ENCODE measurements at places on chromosomes 7 and 10.

- DNase-seq, result no peak
Measured at GRCh38 chr10:126876456-126876855, 28.8 kb upstream of the DOCK1 start.

- no peak for DNase-seq
Measured at GRCh38 chr7:410395-410910, 109.2 kb downstream of the PDGFA start.

- DNase-seq, result no peak
Measured at GRCh38 chr10:16799621-16800020, 17.6 kb downstream of the RSU1 start.

GRCh38 chr10:78798976-78799730 lies 269.6 kb upstream of the ZMIZ1 start:
- no peak for DNase-seq

GRCh38 chr10:79263939-79264338 lies 83.3 kb upstream of the PPIF start:
- DNase-seq, result no peak

DNA sequence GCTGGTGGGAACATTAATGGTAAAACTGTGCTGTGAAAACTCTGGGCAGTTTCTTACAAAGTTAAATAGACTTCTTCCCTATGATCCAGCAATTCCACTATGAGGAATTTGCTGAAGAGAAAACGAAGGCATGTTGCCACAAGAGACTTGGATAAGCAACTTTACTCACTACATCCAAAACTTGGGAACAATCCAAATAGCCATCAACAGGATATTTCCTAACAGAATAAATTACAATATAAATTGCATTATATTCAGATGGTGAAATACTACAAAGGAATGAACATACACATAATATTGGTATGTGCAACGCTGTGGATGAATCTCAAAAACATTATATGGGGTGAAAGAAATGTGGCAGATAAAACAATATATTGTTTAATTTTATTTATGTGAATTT lies 21.4 kb upstream of the MKI67 start:
- no peak for DNase-seq

- no peak for DNase-seq
Measured at GRCh38 chr7:134966691-134967090, 19.6 kb upstream of the AGBL3 start.

DNA sequence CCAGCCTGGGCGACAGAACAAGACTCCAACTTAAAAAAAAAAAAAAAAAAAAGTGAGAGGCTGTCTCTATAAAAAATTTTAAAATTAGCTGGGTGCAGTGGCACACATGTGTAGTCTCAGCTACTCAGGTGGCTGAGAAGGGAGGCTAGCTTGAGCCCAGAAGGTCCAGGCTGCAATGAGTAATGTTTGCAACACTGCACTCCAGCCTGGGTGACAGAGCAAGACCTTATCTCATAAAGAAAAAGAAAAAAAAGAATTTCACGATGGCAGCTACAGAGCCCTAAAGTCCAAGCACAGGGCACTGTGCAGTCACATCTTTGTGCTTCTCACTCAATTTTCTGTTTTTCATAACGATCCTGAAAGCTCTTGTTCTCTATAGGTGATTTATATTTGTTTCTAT lies 209.5 kb upstream of the KCTD7 start:
- no peak for DNase-seq

DNA sequence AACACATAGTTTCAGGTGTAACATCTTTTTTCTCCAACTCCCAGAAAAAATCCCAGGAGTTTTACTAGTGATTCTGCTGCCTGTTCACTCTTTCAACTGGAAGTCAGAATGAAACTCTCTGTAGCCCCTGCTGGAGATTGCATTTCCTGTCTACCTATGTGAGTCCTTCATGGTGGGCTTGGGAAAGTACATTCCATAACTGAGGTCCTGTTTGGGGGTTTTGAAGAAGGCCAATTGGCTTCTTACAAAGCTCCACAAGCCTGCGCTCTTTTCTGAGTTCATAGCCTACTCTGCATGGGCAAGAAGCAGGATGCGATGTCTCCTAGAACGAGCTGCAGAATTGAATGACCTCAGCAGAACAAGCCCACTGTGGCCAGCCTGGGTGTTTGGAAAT lies 86.7 kb downstream of the LYZL2 start:
- DNase-seq, result no peak

GRCh38 chr7:114755856-114756255 lies 166.0 kb upstream of the MDFIC start:
- DNase-seq, result no peak

GRCh38 chr10:98486421-98486820 lies 39.7 kb upstream of the HPS1 start:
- no peak for DNase-seq

DNA sequence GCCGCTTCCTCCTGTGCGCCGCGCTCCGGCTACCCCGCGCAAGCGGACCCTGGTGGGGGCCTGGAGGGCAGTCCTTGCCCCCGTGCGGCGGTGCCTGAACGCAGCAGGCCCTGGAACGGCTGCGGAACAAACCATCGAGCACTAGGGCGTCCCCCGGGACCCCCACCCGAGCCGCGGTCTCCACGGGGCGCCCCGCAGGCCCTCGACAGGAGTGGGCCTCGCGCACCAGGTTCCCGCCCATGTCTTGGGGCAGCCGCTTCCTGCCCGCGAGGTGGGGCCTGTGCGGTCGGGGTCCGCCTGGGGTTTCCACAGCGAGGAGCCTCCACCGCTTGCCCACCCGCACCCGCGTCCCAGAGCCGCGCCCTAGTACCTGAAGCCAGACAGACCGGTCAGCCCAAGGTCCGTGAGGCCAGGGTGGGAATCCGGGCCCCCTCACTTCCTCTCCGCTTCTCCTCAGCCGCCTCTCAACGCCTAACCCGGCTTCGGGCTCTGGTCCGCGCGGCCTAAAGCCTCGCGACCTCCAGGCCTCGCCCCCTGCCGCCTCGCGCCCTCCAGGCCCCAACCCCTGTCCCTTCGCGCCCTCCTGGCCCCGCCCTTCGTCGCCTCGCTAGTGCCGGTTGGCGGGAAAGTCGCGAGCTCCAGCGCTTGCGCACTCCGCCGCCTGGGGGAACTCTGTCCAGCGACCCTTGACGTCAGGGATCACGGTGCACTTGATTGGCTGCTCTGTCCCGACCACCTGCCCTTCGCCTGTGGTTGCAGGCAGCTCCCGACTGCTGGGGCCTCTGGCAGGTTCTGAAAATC lies 7.0 kb upstream of the GBX1 start:
- no peak for DNase-seq

Measured in urinary bladder (tissue), 4 donors.